ENCODE measurements at places on chromosomes 1 and 21. TPM values are rescaled to one million over a fixed set of nuclear protein-coding genes. Genes with fewer than 3 reads are reported as not detected.
A peak's percentile ranks its signal among the peaks of the same experiment; 100 is the strongest.

DNA sequence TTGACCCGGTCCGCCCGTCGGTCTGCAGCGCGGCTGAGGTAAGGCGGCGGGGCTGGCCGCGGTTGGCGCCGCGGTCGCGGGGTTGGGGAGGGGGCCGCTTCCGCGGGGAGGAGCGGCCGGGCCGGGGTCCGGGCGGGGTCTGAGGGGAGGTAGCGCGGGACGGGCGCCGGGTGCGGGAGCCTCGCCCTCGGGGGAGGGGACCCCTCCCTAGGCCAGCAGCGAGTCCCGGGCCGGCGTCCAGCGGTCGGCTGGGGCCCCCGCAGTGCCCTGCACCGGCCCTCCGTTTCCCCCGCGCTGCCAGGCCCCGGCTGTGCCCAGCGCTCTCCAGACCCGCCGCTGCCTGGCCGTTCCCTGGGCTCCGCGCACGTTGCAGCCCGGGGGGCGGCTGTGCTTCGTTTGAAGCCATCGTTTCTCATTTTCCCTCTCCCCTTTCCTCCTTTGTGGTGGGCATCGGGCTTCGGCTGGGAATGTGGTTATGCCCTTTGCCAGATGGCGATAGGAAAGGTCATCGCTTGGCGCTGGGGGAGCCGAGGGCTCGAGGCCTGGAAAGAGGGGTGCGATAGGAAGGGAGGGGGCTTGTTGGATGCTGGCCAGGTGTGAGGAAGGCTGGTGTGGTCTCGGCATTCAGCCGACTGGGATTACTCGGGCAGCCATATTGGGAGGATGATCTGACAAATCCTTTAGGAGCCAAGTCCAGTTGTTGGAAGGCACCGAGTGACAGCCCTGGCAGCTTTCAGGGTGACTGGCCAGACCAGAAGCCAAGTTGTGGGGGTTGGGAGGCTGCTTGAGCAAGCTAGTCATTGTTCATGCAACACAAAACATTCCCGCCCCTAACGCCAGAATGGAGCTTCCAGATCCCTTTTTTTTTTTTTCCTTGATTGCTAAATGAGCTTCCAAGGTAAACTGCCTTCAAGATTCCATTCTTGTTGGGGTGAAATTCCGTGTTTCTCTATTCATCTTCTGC, 753 bp downstream of the KIF1B start:
- no peaks in the 10 kb centered on the region for H3K36me3 ChIP-seq
- DNase-seq, result peak; percentile 58
- H3K4me3 ChIP-seq, result peak overlapping the region; percentile 90
- H3K27ac ChIP-seq, result peak overlapping the region; percentile 90
- no peaks in the 10 kb centered on the region for H3K27me3 ChIP-seq

GRCh38 chr1:246012341-246012740, 494.7 kb downstream of the SMYD3 start:
- H3K27ac ChIP-seq, result no peak overlapping the region
- H3K4me3 ChIP-seq, result no peak overlapping the region
- DNase-seq, result peak; percentile 55
- H3K36me3 ChIP-seq, result no peaks in the 10 kb centered on the region
- no peaks in the 10 kb centered on the region for H3K27me3 ChIP-seq

Gene PROX1
- total RNA-seq, result not detected

GRCh38 chr1:36851595-36851994, 182.7 kb downstream of the GRIK3 start:
- no peaks in the 10 kb centered on the region for H3K4me1 ChIP-seq
- H3K27ac ChIP-seq, result no peak overlapping the region
- peaks cover 47% of the 10 kb centered on the region for H3K27me3 ChIP-seq
- no peak overlapping the region for H3K4me3 ChIP-seq

GRCh38 chr1:87743256-87743655, 414.6 kb downstream of the LMO4 start:
- DNase-seq, result no peak
- peaks cover 16% of the 10 kb centered on the region for H3K4me1 ChIP-seq
- H3K27ac ChIP-seq, result no peak overlapping the region
- H3K36me3 ChIP-seq, result no peaks in the 10 kb centered on the region

Gene KCNN3
- total RNA-seq, result 1.5 TPM

Gene WNT9A
- not detected for total RNA-seq

Gene CBS
- 166 TPM for total RNA-seq

GRCh38 chr1:206866062-206866461, 639 bp downstream of the IL20 start:
- H3K4me3 ChIP-seq, result no peak overlapping the region
- no peaks in the 10 kb centered on the region for H3K4me1 ChIP-seq
- no peaks in the 10 kb centered on the region for H3K36me3 ChIP-seq
- H3K27me3 ChIP-seq, result peaks cover 38% of the 10 kb centered on the region

GRCh38 chr1:31154000-31154631, 85.6 kb downstream of the NKAIN1 start:
- no peaks in the 10 kb centered on the region for H3K36me3 ChIP-seq
- peak overlapping the region; percentile 51 for H3K4me3 ChIP-seq
- H3K4me1 ChIP-seq, result peaks cover 5% of the 10 kb centered on the region
- peak; percentile 10 for DNase-seq

- H3K4me1 ChIP-seq, result peaks cover 29% of the 10 kb centered on the region
- no peak overlapping the region for H3K4me3 ChIP-seq
- peaks cover 61% of the 10 kb centered on the region for H3K36me3 ChIP-seq
- H3K27ac ChIP-seq, result no peak overlapping the region
These were observed 3.8 kb downstream of the SRSF11 start for GRCh38 chr1:70224954-70225353.

Gene SH3D21
- total RNA-seq, result 2.9 TPM

Gene SLC44A5
- total RNA-seq, result 1.2 TPM

- peaks cover 34% of the 10 kb centered on the region for H3K27me3 ChIP-seq
- H3K36me3 ChIP-seq, result no peaks in the 10 kb centered on the region
- H3K4me3 ChIP-seq, result no peak overlapping the region
- H3K4me1 ChIP-seq, result no peaks in the 10 kb centered on the region
- no peak for DNase-seq
These were observed 41.6 kb downstream of the MATN1 start for GRCh38 chr1:30681782-30682181.

- no peaks in the 10 kb centered on the region for H3K36me3 ChIP-seq
- no peak overlapping the region for H3K27ac ChIP-seq
- DNase-seq, result no peak
- H3K4me1 ChIP-seq, result no peaks in the 10 kb centered on the region
- H3K27me3 ChIP-seq, result peaks cover 7% of the 10 kb centered on the region
- H3K4me3 ChIP-seq, result no peak overlapping the region
These were observed 127.9 kb downstream of the CLIC6 start for GRCh38 chr21:34796518-34797200.

DNA sequence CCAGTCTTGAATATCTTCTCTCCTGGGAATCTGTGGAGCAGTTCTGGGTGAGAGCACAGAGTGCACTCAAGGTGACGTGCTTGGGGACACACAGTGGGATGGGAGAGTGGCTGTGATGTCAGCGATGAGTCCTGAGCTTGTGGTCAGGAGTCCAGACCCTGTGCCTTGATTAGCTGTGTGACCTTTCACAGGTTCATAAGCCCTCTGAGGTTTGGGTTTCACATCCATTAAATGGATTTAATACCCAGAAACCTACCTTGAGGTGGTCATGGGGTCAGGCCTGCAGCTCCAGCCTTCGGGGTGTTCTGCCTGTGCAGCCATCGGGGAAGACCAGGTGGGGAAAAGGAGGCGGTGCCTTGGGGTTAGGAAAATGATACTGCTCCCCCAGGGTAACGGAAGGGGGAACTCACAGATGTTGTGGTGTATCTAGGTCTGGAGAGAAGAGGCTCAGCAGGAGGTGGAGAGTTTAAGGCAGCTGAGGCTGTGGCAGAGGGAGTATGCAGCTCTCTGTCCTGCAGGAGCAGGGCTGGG, 38.5 kb upstream of the ETV3 start:
- DNase-seq, result no peak
- no peak overlapping the region for H3K27ac ChIP-seq
- no peaks in the 10 kb centered on the region for H3K4me1 ChIP-seq
- no peak overlapping the region for H3K4me3 ChIP-seq
- H3K36me3 ChIP-seq, result no peaks in the 10 kb centered on the region
